Cerebellar cortex (tissue), 1 donor: ENCODE measurements at places on chromosomes 6 and 20.

GRCh38 chr20:23663180-23663579 lies 25.4 kb upstream of the CST3 start:
- DNase-seq = no peak

- DNase-seq = no peak
Observed at GRCh38 chr6:141484711-141485110, 648.0 kb upstream of the GJE1 start.

- peak; percentile 39 for DNase-seq
Observed at GRCh38 chr20:37902504-37903313, at the start of gene VSTM2L. TSS of gene VSTM2L (plus strand) at chr20:37903127. CDS start at chr20:37903351, 224 bp downstream.

DNA sequence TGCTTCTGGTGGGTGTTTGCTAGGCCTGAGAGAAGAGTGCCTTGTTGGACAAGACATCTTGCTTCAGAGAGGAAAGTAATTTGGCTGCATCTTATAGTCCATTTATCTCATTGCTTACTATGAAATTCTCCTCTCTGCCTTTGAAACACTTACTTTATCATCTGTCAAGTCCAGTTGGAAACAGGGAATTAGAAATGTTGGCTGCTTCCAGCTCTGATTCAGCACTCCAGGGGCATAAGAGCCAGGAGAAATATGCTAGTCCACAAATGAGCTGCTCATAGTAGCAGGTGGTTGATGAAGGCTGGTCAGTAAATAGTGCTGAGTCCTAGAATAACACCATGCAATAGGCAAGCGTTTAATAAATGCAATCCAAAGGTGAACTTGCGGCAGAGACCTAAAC lies 227.1 kb downstream of the SLC35F1 start:
- no peak for DNase-seq

GRCh38 chr6:33249732-33250630 lies 21.7 kb downstream of the VPS52 start:
- DNase-seq = no peak

DNA sequence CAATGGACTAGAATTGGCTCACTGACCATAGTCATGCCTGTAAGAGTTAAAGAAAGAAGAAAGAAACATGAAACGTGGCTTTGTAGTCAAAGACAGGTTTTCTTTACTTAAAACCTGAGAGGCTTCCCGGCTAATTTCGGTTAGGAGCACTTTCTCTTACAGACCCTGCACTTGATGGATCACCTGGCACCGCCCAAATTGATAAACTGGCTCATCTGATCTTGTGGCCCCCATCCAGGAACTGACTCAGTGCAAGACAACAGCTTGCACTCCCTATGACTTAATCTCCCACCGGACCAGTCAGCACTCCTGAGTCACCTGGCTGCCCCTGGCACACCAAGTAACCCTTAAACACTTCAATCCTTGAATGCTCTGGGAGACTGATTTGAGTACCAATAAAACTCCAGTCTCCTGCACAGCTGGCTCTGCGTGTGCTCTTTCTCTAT lies 12.3 kb downstream of the TMEM14B start:
- DNase-seq = peak; percentile 16

GRCh38 chr6:170440437-170440836 lies 112.7 kb downstream of the PSMB1 start:
- DNase-seq = no peak

GRCh38 chr6:1055015-1055921 lies 256.6 kb upstream of the FOXQ1 start:
- no peak for DNase-seq

DNA sequence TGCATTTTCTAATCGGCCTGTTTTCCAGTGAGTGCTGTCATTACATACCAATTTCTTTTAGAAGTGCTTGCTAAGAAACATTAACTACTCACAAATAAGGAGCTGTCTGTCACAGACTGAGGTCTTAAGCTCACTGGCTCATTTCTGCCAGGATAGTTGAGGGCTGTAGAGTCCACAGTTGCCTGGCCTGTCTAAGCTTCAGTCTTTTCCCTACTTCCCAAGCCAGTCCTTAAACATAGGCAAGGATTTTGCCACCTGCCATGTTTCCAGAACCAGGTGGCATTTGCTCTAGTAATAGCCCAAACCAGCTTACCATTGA lies 84.7 kb downstream of the LINC00237 start:
- no peak for DNase-seq

DNA sequence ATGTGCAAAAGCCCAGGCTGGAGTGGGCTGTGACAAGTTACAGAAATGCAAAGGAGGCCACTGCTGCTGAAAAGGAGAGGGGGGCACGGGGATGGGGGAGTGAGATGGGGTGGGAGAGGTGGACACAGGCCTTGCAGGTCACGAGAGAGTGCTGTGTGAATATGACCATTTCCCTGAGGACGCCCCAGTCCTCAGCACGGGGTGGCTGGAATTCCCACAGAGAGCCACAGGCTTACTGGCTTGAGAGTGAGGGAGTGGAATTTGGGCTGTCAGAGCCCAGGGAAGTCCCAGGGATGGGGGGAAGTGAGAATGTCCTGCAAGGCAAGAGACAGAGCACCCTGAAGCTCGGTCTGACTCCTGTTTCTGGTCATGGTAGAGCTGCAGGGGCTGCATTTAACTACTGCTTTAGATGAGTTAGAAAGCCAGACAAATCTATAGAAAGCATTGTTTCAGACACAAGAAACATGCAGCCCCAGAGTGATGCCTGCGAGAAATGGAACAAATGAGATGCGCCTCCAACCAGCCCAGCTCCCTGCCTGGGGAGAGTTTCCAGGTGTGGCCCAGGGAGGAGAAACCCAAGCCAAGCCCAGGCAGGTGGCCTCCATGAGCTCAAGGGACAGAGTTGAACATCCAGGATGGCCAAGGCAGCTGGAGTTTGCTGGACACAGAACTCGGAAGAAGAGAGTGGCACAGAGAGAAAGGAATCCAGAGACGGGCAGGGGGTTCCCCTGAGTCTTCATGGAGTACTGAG lies 30.5 kb downstream of the NPEPL1 start:
- DNase-seq = no peak

- DNase-seq = no peak
Observed at GRCh38 chr20:37786043-37786442, 92.2 kb downstream of the CTNNBL1 start.

GRCh38 chr6:131223416-131223815 lies 88.1 kb downstream of the AKAP7 start:
- no peak for DNase-seq

DNA sequence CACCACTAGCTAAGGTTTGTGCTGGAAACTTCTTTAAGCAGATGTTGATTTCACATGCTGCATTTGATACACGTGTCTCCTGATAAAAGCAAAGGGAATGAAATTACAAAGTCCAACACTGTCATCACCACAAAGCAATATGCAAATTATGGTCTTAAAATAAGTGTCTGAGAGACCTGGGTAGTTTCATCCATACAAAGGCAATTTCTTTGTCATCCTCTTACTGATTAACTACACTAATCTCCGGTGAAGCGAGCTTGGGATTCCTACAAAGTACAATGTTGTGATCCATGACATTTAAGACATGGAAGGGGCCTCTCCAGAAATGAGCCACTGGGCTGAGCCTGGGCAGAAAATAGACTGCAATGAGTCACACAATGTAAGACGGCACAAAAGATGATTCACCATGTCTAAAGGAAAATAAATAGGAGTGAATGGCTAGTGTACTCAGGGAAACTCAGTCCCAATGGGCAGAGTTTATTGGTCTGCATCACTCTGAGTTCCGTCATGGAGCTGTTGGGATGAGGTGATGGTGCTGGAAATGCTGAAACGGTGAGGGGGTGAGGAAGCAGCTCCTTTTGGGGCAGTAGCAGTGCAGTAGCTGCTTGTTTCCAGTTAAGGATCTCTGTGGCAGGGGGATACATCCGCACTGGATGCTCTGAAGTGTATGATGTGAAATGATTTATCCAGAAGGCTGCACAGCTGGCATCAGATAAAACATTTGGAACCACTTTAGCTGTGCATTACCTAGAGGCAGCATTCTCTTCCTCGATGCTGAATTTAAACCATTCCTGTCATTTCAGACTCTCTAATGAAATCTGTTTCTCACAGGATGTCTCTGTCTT lies 103.3 kb downstream of the IBTK start:
- peak; percentile 15 for DNase-seq

DNA sequence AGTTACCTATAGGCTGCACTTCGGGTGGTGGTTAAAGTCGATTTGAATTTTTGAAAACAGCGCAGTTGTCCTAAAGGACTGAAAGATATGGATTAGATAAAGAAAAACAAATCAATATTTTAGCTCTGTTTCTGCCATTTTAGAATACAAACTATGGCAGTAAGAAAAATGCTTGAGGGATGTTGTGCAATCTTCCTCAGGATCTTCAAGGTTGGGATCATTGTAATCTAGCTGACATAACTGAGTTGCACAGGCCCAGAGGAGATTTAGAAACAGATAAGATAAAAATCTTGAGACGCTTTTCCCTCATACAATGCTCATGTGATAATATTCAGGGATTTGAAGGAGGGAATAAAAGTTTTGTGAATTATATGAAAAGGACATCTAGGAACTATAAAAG lies 926 bp downstream of the PEX3 start:
- DNase-seq = peak; percentile 6

DNA sequence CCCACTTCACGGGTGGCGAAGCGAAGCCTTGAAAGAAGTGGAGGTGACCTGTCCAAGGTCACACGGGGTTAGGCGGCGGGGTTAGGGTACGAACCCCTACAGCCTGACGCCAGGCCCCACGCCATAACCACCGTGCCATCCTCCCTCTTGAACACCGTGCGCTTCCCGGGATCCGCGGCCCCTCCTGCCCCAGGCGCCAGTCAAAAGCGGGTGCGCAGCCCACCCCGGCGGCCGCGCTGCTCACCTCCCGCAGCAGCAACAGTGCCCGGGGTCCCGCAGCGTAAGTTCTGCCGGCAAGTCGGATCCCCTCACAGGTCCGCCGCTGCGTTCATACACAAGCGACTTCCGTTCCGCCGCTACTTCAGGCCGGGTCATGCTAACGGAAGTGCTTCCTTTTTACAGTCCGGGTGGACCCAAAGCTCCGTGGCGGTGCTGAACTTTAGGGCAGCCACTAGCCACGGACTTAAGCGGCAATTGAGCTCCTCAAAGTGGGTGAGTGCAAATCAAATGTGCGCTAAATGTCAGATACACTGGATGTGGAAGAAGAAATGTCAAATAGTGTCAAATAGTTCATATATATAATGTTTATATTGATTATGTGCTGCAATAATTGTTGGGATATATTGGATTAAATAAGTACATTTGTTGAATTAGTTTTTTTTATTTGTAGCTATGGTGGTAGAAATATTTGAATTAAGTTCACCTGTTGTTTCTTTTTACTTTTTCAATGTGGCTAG lies at the start of gene CDK5RAP1:
TSS of gene CDK5RAP1 (minus strand) at position 336 of the 737 bp plus-strand sequence. CDS start 4,455 bp downstream, outside the sequence.
- DNase-seq = peak; percentile 91

GRCh38 chr6:107116931-107117330 lies 1.6 kb upstream of the BEND3 start:
- DNase-seq = no peak

DNA sequence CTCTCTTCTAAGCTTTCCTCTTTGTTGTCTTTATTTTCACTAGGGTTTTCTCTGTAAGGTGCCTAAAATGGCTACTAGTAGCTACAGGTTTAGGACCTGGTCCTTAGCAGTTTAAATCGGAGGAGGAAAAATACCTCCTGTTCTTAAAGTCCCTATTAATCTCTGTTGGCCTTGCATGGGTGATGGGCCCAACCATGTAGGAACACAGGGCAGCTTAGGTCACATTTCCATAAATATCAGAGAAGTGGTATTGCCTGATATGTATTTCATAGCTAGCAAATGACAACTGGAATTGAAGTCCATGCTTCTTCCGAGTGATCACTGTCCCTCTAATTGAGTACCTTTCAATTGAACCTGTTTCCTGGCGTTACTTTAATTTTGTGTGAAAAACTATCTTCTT lies 70.0 kb downstream of the LAMA2 start:
- no peak for DNase-seq

DNA sequence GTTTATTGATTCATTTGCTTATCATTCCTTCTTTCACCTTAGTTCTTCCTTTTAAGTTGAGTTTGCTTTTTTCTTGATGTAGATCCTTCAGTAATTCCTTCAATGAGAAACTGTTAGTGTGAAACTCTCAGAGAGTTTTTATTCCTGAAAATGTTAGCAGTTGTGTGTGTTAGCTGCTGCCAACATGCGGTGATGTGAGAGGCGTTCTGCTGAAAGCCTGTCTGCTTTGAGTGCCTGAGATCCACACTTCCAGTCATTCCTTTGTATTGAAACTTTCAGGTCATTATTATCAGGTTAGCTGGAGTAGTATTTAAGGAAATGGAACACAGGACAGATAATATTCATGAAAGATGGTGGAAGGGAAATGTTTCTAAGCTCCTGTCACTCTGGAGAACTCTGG lies 70.0 kb upstream of the SUPT3H start:
- no peak for DNase-seq

DNA sequence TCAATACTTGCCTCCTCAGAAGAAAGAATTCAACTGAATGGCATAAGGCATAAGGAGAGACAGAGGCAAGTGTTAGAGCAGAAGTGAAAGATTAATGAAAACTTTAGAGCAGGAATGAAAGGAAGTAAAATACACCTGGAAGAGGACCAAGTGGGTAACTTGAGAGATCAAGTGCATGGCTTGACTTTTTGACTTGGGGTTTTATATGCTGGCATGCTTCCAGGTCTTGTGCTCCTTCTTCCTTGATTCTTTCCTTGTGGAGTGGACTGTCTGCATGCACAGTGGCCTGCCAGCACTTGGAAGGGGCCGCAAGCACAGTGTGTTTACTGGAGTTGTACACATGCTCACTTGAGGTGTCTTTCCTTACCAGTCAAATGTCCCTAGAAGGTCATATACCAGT lies 222.1 kb upstream of the UFL1 start:
- no peak for DNase-seq

- peak; percentile 66 for DNase-seq
Observed at GRCh38 chr20:35742741-35743523, 872 bp upstream of the RBM39 start.

DNA sequence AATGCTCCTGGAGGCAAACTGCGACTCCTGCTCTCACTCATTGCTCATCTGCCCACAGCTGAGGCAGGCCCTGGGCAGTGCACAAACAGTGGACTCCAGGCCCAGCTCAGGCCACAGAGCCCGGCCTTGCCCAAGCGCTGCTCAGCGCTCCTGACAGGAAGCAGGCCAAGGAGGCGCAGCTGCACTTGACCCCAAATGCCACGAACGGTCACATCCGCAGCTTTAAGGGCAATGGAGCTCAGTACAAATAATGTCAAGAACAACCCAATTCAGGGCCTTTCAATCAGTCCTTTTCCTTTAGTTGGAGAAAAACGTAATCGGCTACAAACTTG lies 33.8 kb downstream of the RRBP1 start:
- no peak for DNase-seq

GRCh38 chr20:38450412-38450975 lies 15.4 kb upstream of the SNHG17 start:
- no peak for DNase-seq

DNA sequence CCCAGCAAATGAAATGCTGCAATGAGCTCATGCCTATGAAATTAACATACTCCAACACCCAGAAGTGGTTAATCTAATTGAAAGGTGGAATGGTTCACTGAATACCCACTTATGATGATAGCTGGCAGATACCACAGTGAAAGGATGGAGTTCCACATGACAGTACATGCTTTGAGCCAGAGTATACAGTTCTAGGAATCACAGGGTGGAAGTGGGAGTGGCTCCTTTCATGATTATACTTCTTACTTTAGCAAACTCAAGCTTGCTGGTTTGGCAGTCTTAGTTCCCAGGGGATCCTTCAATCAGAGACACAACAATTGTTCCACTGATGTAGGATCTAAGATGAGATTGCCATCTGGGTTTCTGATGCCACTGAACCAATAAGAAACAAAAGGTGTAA lies 21.5 kb downstream of the CD164 start:
- no peak for DNase-seq

- DNase-seq = peak; percentile 65
Observed at GRCh38 chr20:62751551-62752150, 43.0 kb downstream of the NTSR1 start.

- no peak for DNase-seq
Observed at GRCh38 chr20:25056690-25057233, 1.2 kb downstream of the ACSS1 start.
